ENCODE measurements at places on chromosomes 1 and 21. TPM values are rescaled to one million over a fixed set of nuclear protein-coding genes. Genes with fewer than 3 reads are reported as not detected.

Gene NOS1AP
- 0.72 TPM for total RNA-seq

DNA sequence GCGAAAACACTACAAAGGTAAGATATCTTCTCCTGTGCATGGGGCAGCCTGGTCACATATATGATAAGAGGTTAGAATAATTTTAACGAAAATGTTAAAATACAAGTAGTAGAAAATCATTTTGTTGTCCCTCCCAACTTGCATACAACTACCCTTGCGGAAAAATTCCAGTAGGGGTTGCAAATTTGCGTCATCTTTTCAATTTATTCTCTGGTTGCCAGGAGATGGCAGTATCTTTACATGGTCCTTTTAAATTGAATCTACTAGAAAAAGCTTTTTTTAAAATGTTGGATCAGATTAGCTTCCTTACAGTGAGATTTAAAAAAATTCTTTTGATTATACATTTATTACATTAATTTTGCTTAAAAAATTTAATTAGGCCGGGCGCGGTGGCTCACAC is 10.9 kb downstream of the S100PBP start:
- DNase-seq = no peak

DNA sequence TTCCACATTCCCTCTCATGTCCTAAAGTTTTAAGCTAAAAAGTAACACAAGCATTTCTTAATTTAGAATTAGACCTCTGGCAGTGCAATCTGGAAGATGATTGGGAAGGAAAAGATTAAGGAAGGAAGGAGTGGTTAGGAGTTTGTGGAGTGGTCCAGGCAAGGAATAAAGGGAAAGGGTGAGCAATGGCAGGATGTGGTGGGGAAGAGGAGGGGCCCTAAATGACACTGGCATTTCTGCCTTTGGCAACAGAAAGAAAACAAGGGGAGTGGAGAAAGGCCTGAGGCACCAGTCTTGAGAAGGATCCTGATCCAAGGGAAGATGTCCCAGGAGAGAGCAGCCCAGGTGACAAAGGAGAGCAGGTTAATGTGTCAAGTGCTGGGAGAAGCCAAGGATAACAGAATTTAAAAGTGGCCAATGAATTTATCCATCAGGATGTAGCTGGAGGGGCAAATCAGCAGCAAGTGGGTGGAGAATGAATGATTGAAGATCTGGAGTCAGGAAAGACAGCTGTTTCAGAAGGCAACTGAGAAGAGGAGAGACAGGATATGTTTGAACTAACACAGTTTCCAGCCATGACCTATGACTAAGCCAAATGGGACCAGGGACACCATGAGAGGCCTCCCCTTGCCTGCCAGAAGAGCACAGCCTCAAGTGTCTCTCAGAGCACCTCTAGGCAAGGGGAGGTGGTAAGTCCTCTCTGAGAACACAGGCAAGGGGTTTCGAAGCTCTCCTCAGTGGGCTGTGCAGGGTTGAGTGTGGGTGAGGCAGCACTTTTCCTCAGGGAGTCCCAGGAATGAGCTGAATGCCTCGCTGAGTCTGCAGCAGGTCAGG is 20.9 kb upstream of the LY9 start:
- DNase-seq = no peak

Gene TAS1R3
- total RNA-seq = not detected

DNA sequence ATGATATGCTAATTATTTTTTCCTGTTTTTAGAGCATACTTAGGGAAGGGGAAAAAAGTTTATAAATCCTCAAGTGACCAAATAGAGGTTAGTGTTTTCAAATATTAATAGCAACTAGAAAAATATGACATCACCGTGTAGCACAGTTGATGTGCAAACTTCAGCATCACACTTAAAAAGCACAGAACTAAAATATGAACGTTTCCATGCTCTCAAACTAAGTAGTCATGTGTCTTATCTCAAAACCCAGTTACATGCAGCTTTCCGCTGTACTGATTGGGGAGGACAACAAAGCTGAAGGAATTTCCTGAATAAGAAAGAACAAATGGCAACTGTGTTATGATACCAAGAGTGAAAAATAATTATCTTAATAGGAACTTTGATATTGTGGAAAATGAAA is 903.7 kb downstream of the ADGRL2 start:
- DNase-seq = no peak

DNA sequence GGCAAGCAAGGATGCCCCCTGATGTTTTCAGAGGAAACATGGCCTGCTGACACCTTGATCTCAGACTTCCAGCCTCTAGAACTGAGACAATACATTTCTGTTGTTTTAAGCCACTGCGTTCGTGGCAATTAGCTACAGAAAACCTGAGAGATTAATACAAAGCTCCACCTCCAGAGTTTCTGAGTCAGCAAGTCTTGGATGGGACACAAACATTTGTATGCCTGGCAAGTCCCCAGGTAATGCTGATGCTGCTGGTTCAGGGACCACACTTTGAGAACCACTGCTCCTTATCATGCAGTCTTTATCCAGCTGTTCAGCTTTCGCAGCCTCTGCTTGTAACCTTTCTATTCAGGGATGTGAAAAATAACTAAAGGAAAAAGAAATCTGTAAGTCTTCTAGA is 565.7 kb upstream of the PLXNA2 start:
- DNase-seq = no peak

Gene TEKT2
- total RNA-seq = 0.29 TPM

DNA sequence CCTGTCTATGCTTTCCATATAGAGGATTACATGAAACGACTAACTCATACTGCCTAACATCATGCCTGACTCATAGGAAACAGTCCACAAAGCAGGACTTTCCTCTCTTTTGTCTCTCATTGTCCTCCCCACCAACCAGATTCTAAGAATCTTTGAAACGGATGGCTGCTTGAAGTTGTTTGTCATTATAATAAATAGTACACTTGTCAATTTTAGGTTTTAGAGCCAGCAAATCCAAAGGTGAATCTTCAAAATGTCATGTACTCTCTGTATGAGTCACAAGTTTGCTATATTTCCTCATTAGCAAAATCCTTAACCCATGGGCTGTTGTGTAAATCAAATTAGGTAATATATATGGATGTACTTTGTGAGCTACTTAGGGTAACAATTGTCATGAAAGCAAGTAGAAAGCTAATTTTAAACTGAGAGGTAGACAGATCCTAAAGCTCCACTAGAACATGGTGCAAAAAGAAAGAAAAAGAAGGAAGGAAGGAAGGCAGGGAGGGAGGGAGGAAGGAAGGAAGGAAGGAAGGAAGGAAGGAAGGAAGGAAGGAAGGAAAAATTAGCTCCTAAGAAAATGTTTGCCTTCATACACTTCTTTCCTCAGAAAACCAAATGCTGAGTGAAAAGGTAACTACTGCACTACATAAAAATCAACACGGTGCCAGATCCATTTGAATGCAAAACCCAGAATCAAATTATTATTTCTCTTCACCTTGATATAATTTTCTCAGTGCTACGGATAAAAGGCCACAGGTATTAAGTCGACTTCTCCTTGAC is 129.5 kb upstream of the PRMT6 start:
- DNase-seq = peak; percentile 30

Gene KRTAP12-2
- total RNA-seq = not detected

Gene SH2D5
- total RNA-seq = 15.2 TPM

- DNase-seq = no peak
Measured at GRCh38 chr1:108512239-108513043, 47.5 kb upstream of the EEIG2 start.

DNA sequence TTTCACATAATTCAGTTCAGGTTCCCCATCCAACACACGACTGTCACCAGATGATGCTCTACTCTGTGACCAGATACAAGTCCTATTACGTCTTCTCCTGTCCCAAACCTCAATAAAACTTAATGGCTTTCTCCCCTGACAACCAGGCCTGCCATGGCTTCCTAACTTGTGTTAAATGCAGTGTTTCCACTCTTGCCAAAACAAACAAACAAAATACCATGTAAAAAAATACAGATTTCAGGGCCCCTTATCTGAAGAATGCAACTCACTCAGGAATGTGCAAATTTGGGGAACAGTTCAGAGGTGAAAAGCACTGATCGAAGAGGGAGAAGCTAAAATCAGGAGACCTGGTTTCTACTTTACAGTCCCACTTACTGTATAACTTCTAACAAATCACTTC is 863 bp upstream of the NUF2 start:
- no peak for DNase-seq

Gene ROR1
- total RNA-seq = 5.9 TPM

GRCh38 chr1:88780485-88780884 is 96.4 kb downstream of the PKN2 start:
- DNase-seq = no peak

Gene PRAMEF17
- not detected for total RNA-seq

DNA sequence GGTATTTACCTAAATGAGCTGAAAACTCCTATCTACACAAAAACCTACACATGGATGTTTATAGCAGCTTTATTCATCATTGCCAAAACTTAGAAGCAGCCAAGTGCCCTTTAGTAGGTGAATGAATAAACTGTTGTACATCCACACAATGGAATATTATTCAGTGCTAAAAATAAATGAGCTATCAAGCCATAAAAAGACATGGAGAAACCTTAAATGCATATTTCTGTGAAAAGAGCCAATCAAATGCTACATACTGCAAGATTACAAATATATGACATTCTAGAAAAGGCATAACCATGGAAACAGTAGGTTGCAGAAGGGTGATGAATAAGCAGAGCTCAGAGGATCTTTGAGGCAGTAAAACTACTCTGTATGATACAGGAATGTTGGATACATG is 23.3 kb downstream of the ABCB10 start:
- no peak for DNase-seq

- DNase-seq = no peak
Measured at GRCh38 chr1:69569576-69570328, 2.0 kb downstream of the LRRC7 start.

- peak; percentile 54 for DNase-seq
Measured at GRCh38 chr1:172476218-172476811, 32.4 kb upstream of the PIGC start.

- no peak for DNase-seq
Measured at GRCh38 chr1:210920258-210920657, 213.7 kb downstream of the KCNH1 start.

- no peak for DNase-seq
Measured at GRCh38 chr1:233168384-233168783, 127.1 kb downstream of the PCNX2 start.

Gene CTSE
- total RNA-seq = not detected

DNA sequence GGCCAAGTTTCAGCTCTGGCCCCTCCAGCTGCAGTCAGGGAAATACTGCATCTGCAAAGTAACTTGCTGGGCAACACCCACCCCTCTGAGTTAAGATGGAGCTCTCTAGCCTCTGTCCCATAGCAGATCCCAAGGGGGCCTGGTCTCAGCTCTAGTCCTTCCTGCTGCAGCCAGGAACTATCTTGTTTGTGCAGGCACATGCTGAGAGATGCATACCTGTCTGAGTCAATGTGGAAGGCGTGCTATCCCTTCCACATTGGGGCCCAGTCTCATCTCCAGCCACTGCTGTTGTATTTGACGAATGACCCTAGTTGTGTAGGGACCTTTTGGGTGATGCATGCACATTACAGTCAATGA is 76.4 kb downstream of the CTH start:
- DNase-seq = no peak

GRCh38 chr1:204307334-204307883 is 52.3 kb downstream of the PLEKHA6 start:
- DNase-seq = no peak

Gene NCDN
- total RNA-seq = 12.5 TPM

DNA sequence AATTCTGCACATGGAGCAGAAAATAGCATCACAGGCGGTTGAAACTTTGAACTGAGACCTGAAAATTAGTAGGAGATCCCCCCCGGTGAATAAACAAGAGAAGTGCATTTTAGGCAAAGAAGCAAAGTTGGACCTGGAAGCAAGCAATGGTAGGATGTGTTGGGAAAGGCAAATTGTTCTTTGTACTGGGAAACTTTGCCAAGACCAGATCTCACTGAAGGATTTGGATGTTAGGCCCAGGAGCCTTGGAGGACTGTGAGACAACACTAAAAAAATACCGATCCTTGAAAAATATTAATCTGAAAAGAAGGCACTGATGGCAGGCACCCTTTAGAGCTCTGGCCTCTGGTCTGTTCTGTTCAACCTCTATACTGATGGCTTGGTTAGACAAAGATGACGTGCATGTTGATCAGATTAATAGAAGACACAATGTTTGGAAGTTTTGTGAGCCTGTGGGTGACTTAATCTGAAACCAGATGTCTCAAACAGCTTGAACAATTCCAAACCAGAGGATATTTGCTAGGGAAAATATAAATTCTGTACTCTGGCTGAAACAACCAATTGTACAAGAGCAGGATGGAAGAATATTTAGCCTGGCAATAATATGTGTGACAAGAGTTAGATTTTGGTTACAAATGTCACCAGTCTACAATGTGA is 108.4 kb downstream of the ROR1 start:
- DNase-seq = no peak

DNA sequence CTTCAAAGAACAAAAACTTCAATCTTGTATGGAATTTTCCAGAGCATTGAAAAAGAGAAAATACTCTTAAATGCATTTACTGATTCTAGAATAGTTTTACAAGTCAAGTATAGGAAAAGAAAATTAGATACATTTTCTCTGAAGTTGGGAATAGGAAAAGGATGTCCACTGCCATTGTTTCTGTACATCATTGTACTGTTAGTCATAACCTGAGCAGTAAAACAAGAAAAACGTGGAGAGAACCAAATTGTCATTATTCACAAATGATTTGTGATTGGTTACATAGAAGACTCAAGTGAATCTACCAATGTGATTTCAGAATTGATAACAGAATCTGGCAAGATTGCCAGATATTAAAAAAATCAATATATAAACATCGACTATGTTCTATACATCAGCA is 27.4 kb downstream of the PRKACB start:
- DNase-seq = no peak

Gene ORC1
- 30.1 TPM for total RNA-seq

Gene S100A2
- total RNA-seq = 24.8 TPM

DNA sequence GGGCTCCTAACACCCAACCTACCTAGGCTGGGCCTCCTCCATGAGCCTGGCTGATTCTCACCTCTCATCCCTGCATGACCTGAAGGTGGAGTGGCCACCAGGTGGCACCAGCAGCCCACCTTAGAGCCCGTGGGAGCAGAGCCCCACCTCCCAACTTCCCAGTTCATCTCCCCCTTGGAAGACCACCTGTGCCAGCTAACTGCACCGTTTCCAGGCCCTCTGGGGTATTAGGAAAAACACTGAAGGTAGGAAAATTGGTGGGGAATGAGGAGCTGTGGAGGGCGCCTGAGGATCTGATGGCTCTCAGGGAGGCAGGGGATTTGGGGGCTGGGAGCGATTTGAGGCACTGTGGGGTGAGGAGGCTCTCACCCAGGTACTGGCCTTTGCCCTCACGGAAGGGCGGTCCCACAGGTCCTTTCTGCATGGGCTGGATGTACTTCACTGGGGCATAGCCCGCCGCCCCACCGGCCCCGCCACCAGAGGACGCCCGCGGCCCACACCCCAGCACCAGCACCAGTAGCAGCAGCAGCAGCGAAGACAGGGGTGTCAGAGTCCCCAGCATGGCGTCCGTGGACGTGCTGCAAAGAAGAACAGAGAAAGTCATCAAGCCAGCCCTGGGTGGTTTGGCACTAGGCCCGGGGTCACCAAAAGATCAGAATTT is 11.1 kb downstream of the ADPRS start:
- no peak for DNase-seq

GRCh38 chr1:247400685-247401084 is 15.3 kb upstream of the NLRP3 start:
- no peak for DNase-seq

DNA sequence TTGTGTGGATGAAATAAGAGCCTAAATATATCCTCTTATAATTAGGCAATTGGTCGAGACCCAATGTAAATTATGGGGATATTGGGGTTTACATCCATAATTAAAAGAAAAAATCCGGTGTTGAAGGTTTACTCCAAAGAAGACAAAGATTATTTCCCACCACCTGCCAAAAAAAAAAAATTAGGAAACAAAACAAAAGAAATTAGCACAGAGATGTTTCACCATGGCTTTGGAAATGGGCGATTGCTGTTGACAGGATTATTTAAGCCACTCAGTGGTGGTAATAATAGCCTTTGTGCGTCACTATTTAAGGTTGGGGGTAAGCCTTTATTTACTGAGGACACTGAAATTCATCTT is 585 bp upstream of the GLRX2 start:
- no peak for DNase-seq
